Anterior cingulate cortex (tissue), 58 donors: ENCODE measurements at places on chromosomes 11 and 22.

GRCh38 chr22:40210818-40211217, 33.1 kb downstream of the TNRC6B start:
- no peak for DNase-seq

DNA sequence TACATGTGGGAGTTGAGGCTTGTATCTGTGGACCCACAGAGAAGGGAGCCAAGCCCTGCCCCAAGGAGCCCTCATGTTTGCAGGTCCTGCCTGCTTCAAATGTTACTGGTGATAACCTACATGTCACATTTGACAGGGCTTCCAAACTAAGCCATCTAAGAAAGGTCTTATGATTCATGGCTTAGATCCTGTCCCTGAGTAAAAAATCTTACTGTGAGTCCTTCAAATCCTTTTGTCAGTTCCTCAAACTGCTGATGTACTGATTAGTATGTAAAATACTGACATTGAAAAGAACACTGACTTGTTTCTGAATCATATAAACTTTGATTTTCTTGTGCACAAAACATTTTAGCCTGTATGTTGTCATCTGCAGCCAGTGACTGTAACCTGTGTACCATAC, 1.0 kb upstream of the PANX1 start:
- no peak for DNase-seq

GRCh38 chr11:117830674-117831351, 6.3 kb upstream of the FXYD2 start:
- no peak for DNase-seq

DNA sequence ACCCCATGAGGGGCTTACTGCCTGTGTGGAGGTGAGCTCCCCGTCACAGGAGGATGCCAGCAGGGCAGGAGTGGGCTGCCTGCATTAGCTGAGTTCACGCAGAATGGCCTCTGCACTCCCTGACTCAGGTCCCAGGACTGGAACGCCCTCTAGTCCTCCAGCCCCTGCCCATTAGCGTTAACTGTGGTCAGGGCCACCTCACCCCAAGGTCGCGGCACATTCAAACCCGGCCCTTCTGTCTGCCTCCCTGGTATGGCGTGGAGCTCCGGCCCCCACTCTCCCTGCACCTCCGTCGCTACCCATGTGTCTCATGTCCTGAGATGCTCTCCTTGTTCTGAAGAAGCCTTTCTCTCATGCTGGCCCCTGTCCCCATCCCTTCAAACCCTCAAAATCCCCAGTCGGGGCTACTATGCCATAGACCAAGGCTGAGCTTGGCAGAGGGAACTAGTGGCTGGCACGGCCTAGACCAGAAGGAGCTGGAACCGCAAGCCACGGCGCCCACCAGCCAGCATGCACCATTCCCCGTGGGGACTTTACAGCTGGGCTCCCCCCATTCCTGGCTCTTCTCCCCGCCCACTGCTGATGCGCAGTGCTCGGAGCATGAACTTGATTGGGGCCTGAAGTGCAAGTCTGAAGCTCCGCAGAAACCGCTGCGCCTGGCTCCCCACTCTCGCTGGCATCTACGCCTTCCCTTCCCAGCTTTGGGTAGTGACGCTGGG, 79.5 kb upstream of the RTL6 start:
- no peak for DNase-seq

- DNase-seq, result no peak
These were observed 15.1 kb downstream of the PITPNB start for GRCh38 chr22:27903805-27904473.

DNA sequence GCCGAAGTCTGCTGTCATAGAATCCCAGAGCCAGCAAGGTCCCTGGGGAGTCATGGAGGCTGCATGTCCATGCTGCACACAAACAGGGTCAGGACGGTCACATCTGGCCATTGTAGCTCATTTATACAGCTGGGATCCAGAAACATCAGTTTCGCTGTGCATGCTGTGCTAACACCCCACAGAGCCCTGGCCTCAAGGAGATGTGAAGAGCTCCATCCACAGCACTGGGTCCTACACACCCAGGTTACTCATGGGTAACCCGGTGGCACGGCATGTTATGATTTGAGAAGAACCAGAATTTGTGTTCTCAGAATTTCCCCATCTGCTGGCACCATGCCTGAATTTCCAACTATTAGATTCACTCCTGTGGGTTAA, 146.3 kb upstream of the ARHGAP20 start:
- no peak for DNase-seq

GRCh38 chr11:96481204-96481603, 91.4 kb downstream of the JRKL start:
- no peak for DNase-seq

DNA sequence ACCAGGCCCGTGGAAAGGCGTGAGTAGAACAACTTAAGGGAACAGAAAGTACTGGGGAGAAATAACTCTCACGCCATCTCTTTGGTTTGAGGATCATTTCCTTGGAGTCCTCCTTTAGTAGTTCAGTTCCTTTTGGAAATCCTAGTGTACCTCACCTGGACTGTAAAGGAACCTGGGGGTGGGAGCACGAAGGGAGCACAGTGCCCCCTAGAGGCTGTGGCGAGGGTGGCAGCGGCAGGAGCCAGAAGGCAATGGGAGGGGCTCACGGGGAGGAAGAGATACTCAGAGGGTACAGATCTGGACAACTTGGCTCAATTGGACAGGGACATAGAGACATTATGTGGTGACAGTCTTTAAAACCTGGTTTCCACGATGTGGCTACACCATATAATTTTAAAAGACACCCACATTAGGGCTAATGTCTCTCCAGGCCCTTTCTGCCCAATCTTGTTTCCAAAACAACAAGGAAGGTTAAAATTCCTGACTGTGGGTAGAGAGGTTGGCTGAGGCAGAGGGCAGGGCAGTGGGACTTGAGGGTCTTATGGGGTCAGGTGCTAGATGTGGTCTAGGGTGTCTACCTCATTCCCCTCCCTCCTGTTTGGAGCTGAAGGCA, 87.0 kb downstream of the CSNK2A3 start:
- DNase-seq, result no peak

DNA sequence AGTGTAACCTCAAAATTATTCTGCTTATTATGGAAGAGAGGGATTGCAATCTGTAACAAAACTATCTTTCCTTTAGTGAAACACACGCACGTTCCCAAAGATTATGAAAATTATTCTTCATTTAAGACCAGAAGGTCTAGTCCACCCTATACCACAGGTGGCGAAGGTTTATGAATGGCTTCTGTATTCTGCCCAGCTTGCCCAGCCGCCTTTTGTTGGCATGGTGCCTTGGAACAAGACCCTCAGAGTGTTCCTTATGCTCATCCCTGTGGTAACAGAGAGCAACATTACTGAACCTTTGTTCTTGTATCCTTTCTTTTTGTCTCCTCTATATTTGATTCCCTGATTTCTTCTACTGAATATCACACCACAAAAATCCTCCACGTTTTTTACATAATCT, 116.4 kb downstream of the FAR1 start:
- no peak for DNase-seq

DNA sequence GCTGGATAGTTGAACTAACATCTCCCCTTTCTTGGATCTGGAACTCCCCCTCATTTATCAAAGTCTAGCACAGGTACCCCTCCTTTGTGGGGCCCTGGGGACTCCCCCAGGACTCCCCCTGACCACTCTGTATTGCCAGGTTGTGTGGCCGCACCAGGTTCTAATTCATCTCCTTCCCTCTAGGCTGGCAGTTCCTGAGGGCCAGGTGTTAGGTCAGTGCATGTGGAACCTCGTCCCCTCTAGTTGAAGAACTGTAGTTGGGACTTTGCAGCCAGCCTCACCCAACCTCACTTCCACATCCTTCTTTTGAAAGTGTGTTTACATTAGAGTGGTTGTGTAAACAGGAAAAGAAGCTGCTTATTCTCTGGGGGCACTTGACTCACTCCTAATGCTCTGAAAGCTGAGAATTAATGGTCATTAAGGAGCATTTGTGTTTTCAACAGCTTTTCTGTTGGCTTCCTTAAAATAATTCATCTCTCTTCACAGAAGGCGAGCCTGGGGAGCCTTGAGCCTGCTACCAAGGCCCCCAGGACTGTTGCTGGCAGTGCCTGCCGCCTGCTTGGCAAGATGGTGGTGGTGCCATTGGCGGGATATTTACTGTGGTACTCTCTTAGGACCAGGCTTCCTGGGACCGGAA, 11.8 kb downstream of the UPB1 start:
- no peak for DNase-seq

GRCh38 chr22:24379536-24379935, 47.9 kb upstream of the ADORA2A start:
- no peak for DNase-seq

DNA sequence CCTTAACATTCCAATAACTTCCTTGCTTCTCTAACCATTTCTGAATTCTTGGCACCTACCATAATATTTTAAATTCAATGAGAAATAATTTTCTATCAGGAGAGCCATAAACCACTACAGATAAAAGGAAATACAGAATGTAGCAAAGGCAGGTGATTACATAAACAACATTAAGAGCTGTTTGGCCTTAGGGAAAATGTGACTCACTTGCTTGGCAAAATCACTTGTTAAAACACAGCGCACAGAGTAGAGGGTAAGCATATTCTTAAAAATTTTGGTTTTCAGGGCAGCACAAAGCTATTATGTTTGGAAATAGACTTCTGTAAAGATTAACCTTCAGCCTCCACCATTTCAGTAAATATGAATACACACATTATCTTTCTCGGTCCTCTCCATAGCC, 26.4 kb downstream of the IZUMO1R start:
- no peak for DNase-seq

GRCh38 chr11:11808992-11809615, 32.7 kb upstream of the USP47 start:
- no peak for DNase-seq

DNA sequence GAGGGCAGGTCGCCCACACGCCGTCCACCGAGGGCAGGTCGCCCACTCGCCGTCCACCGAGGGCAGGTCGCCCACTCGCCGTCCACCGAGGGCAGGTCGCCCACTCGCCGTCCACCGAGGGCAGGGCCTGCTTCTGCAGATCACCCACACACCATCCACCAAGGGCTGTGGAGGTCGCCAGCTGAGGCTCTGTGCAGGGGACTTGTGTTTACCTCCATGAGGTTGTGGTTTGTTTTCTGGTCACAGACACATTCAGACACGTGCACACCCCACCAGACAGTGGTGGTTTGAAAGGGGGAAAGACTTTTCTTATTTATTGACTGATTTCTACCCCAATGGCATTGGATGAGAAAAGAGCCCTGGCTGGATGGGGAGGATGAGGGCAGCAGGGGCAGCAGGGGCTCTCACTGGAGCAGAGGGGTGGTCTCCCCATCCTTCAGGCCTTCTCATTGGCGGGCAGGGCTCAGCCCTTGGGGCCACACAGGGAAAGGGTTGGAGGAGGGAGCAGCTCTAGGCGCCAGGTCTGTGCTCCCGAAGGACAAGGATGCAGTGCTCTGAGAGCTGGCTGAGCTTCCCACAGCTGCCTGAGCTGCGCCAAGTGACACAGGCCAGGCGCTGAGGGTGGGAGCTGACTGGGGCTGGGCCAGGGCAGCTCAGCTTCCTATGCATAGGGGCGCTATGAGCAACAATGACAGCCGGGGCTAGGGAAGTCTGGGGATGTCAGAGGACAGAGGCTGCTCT, 252.6 kb upstream of the B3GAT1 start:
- DNase-seq, result no peak

GRCh38 chr11:81241672-81242275, 1491.9 kb downstream of the FAM181B start:
- no peak for DNase-seq

DNA sequence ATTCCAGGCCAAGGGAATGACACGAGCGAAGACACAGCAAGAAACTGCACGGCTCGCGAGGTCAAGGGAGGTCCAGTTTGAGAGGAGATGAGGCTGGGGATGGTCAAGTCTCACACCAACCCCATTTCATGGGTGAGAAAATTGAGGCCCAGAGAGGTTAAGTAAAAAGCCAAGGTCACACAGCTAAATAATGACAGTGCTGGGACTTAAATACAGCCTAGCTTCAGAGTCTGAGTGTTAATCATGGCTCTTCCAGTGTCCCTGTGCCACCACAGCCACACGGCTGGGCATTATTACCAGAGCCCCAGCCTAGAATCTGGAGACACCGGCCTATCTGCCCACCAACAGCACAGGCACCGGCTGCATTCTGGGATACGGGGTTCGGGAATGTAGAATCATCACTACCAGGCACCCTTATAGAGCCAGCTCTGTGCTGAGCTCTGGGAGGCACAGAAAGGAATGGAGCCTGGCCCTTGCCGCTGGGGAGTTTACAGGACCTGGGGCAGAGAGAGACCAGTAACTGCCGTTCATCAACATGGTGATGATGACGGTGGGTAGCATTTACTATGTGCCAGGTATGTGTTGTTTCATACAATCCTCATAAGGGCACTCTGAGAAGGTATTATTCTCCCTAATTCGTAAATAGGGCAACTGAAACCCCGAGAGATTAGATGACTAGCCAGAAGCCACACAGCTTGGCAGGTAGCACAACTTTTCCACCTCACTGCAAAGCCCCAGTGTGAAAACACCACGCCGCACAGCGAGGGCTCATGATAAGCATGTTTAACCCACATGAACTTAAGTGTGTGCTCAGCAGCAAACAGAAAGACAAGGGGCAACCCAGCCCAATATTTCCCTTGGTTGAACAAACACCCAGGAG, 51.8 kb downstream of the CD6 start:
- DNase-seq, result no peak

DNA sequence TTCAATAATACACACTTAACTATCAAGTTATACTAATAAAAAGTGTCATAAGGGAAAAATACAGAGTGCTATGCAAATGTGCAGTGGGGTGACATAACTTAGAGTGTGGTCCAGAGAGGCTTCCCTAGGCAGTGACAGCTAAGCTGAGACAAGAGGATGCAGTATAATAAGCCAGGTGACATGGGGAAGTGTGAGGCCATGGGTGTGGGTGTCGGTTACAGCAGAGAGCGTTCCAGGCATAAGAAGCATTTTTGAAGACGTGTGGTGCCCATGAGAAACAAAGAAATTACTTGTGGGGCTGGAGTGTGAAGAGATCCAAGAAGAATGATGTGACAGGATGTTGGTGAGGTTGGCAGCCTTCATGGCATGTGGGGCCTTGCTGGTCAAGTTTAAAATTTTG, 78.1 kb upstream of the PICALM start:
- no peak for DNase-seq

DNA sequence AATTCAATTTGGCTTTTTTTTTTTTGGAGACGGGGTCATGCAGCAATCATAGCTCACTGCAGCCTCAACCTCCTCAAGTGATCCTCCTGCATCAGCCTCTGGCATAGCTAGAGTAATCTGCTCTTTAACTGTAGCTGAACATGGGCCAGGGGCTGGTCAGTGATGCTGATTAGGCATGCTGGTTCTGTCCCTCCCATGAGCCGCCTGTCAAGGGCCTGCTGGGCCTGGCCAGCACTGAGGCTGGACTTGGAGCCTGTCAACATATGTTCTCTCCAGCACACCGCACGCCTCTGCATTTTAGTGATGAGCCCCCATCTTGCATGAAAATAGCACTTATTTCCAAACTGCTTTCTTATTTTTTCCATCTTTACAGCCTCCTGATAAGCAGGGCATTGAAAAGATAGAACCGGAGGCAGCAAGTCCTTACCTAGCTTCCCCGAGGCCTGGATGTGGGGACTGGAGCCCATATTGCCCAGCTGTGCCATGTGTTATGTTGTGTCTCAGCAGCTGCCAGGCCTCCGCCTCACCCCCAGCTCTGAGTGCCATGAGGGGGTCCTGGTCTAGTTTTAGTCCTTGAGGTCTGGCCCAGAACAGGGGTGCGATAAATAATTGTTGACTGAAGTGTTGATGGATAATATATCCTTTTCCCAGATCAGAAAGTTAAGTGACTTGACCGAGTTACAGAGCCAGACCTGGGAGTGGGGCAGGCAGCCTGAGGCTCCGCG, 80.0 kb downstream of the CTTN start:
- DNase-seq, result no peak

- DNase-seq, result no peak
These were observed 102.3 kb upstream of the CD44 start for GRCh38 chr11:35036639-35037038.
